ENCODE measurements at places on chromosomes 1 and 21. TPM values are rescaled to one million over a fixed set of nuclear protein-coding genes. Genes with fewer than 3 reads are reported as not detected.

DNA sequence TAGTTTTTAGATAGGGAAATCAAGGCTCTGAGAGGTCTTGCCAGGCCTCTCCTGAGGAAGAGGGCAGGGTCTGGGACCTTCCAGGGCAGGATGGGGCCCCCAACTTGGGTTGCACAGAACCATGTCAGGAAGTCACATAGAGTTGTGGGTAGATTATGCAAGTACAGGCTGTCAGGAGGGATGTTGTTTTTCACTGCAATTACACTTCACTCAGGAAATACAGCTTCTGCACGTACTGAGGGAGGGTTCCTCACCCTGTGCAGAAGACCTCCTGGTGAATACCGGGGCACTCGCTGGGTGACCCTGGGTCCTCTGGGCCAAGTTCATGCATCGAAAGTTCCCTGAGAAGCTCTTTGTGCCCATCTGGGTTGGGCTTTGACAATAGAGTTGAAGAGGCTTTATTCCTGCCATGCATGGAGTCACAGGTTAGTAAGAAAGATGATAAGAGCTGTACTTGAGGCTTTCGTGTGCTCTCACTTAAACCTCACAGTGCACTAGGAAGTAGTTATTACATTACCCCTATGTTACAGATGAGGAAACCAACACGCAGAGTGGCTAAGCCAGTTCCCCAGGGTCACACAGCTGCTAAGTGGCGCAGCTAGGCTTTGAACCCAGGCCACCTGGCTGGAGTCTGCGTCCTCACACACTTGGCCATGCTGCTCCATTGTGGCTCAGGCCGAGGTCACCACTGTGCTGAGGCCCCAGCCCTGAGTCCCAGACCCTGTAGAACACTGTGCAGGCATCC lies 16.2 kb upstream of the TNFRSF1B start:
- peak overlapping the region; percentile 82 for H3K4me3 ChIP-seq
- peaks cover 84% of the 10 kb centered on the region for H3K4me1 ChIP-seq
- DNase-seq = peak; percentile 69
- peak overlapping the region; percentile 99 for H3K27ac ChIP-seq
- peaks cover 13% of the 10 kb centered on the region for H3K36me3 ChIP-seq

DNA sequence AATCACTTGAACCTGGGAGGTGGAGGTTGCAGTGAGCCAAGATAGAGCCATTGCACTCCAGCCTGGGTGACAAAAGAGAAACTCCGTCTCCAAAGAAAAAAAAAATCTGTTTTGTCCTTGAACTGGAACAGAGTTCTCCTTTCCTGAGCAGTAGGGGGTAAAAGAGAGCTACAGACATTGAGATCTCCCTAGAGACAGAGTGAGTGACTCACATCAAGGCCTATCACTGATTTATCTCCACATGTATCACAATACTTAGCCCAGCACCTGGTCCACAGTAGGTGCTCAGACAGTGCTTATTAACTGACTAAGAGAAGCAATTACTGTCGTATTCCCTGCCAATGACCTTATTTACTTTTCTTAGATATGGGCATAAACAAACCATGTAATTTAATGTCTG lies 354.1 kb upstream of the C1orf87 start:
- H3K4me1 ChIP-seq = no peaks in the 10 kb centered on the region
- H3K36me3 ChIP-seq = no peaks in the 10 kb centered on the region
- no peaks in the 10 kb centered on the region for H3K27me3 ChIP-seq
- H3K4me3 ChIP-seq = no peak overlapping the region
- no peak overlapping the region for H3K27ac ChIP-seq

- H3K4me1 ChIP-seq = no peaks in the 10 kb centered on the region
- H3K36me3 ChIP-seq = no peaks in the 10 kb centered on the region
- no peak for DNase-seq
- H3K4me3 ChIP-seq = no peak overlapping the region
These were observed 419.9 kb upstream of the DAB1 start for GRCh38 chr1:57843760-57844159.

- no peaks in the 10 kb centered on the region for H3K4me1 ChIP-seq
- no peaks in the 10 kb centered on the region for H3K36me3 ChIP-seq
- H3K27me3 ChIP-seq = no peaks in the 10 kb centered on the region
- no peak for DNase-seq
- no peak overlapping the region for H3K4me3 ChIP-seq
These were observed 115.5 kb upstream of the COL24A1 start for GRCh38 chr1:86272083-86272482.

DNA sequence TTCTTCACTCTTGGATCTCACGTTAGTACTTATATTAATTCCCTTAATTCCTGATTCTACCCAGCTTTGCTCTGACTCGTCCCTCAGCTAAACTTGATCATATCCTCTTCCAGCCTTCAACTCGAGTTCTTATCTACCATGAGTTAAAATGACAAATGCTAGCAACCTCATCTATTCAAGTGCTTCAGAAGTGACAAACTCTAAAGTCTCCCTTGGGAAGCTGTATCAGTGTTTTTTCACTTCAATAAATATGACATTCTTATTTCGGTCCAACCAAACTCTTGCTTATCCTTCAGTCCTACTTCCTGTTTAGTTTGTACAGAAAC lies 75.3 kb downstream of the FOXJ3 start:
- H3K27me3 ChIP-seq = no peaks in the 10 kb centered on the region
- DNase-seq = no peak
- peaks cover 46% of the 10 kb centered on the region for H3K36me3 ChIP-seq
- H3K27ac ChIP-seq = no peak overlapping the region
- peaks cover 5% of the 10 kb centered on the region for H3K4me1 ChIP-seq

- DNase-seq = no peak
- peaks cover 5% of the 10 kb centered on the region for H3K27me3 ChIP-seq
- H3K4me3 ChIP-seq = no peak overlapping the region
- H3K36me3 ChIP-seq = no peaks in the 10 kb centered on the region
- no peak overlapping the region for H3K27ac ChIP-seq
These were observed 5.5 kb downstream of the C1QB start for GRCh38 chr1:22658385-22659163.

- no peak overlapping the region for H3K27ac ChIP-seq
- H3K27me3 ChIP-seq = peaks cover 10% of the 10 kb centered on the region
- DNase-seq = no peak
- no peaks in the 10 kb centered on the region for H3K36me3 ChIP-seq
- no peaks in the 10 kb centered on the region for H3K4me1 ChIP-seq
These were observed 5.5 kb downstream of the KCNA10 start for GRCh38 chr1:110513511-110513910.

RHBDL2 gene
- total RNA-seq = not detected

OXCT2 gene
- total RNA-seq = 0.53 TPM

SPRR2B gene
- total RNA-seq = not detected

AIRE gene
- not detected for total RNA-seq

C21orf58 gene
- 50.1 TPM for total RNA-seq
